ENCODE measurements at places on chromosomes 12 and 14.

DNA sequence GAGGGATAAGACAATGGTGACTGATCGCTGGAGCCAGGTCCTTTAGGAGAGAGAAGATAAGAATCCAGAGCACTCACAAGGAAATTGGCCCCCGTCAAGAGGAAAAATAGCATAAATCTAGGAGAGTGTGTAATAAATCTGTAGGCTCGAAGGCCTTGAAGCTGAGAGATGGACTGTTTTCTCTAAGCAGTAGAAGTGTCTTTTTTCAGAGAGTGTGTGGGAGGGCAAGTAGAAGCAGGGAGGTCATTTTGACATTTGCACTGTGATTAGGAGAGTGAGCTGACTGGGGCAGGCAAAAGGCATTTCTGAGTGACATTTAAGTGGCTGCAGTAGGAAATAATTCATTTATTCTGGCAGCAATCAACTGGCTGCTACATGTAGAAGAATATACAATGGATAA lies 78.0 kb upstream of the DDHD1 start:
- DNase-seq, result no peak

DNA sequence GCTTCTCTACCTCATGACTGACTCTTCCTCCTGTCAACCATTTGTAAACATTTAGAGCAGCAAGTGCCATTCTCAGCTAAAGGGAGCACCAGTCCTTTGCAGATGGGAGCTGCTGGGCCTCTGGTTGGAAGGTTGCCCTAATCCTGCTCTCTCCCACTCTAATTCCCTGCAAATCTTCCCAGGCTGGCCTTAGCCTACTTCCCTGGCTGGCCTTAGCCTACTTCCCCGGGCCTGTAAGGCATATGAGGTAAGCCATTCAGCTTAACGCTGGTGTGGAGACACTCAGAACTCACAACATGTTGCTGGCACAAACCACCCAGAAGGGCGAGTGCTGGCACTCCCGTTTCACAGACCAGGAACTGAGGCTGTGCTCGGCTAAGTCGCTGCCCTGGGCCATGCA lies 69.0 kb downstream of the CPSF2 start:
- DNase-seq, result no peak

- DNase-seq, result no peak
Observed at GRCh38 chr14:100872259-100873095, 31.0 kb downstream of the RTL1 start.

GRCh38 chr14:103512701-103513611 lies 9.7 kb downstream of the CKB start:
- no peak for DNase-seq

- no peak for DNase-seq
Observed at GRCh38 chr12:93297032-93297431, 80.7 kb upstream of the NUDT4 start.

DNA sequence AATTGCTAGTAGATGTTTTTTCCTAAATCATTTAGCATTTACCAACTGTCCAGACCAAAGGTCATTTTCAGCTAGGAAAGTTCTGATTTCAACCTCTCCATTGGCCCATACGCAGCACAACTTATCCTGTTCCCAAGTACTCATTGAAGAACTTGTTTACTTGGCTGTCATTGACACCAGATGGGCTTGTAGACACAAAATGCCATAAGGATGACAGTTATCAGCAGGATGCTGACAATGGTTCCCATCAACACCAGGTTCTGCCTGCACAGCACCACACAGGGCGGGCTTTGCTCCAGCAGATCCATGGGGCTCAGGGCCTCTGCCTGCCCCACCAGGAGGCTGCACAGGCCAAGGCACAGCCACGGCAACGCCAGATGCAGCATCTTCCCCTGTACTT lies 36.5 kb upstream of the TMPRSS12 start:
- DNase-seq, result no peak

DNA sequence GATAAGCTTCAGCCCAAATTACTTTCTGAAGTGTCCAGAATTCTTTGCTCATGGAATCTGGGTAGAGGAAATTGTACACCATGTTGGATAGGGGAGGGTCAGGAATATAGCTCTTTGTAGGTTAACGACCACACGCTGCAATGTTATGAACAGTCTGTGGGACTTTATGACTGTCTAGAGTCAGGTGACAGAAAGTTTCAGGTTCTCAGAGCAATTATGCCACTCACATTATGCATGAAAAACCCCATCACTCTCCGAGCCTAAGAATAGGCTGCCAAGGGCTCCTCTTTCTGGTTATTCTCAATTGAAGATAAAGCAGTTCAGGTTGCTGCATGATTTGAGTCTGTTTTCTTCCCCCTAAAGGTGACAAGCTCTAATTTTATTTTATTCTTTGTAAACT lies 430.9 kb downstream of the ATP23 start:
- DNase-seq, result no peak

DNA sequence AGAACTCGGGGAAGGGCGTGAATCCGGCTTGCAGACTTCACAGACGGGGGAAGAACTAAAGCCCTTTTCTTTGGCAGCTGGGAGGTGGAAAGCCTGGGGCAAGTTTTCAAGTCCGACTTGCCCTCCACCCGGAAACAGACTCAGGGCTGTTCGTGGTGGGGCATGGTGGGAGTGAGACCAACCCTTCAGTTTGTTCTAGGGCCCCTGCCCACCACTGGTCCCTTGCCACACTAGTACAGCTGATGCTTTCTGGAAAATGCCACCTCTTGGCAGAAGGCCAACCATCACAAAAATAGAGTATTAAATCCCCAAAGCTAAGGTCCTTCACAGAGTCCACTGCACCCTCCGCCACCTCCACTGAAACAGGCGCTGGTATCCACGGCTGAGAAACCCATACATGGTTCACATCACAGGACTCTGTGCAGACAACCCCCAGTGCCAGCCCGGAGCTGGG lies 50.4 kb upstream of the DDX11 start:
- DNase-seq, result no peak

DNA sequence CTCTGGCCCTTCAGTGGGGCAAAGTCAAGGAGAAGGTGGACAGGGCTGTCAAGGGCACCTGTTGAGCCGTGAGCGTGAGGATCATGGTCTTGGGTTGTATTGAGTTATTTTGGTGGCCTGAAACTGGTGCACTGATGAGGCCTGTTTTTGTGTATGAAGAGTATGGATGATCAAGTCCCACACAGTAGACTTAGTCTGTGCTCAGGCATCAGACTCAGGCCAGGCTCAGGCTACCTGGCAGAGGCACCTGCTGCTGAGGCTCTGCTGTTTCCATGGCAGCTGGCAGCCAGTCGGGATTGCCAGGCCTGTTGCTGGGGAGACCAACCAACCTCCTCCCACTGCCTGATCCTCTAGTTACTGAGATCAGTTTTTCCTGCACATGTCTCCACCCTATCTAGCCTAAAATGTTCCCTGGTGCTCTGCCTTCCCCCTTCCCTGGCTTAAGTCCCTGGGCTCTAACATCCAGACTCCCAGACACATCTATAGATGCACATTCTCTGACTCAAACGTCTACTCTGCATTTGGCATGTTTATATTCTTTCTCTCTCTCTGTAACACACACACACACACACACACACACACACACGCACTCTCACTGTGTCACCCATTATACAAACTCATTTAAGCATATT lies 5.1 kb downstream of the JPH4 start:
- no peak for DNase-seq

DNA sequence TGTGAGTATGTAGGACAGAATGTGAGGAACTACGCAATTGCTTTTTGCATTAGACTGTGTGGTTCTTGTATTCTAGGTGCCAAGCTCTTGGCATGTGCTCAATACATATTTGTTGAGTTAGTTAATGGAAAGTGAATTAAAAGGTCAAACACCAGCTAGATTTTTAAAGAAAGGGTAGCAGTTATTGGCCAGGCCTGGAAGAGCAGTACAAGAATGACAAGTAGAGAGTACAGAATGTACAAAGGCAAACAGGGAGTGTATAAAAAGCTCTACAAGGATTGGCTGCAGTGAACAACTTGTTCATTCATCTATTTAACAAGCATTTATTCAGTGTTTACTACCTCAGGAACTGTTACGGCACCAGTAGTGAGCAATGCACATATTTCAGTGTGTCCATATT lies 854.0 kb upstream of the SEL1L start:
- no peak for DNase-seq

DNA sequence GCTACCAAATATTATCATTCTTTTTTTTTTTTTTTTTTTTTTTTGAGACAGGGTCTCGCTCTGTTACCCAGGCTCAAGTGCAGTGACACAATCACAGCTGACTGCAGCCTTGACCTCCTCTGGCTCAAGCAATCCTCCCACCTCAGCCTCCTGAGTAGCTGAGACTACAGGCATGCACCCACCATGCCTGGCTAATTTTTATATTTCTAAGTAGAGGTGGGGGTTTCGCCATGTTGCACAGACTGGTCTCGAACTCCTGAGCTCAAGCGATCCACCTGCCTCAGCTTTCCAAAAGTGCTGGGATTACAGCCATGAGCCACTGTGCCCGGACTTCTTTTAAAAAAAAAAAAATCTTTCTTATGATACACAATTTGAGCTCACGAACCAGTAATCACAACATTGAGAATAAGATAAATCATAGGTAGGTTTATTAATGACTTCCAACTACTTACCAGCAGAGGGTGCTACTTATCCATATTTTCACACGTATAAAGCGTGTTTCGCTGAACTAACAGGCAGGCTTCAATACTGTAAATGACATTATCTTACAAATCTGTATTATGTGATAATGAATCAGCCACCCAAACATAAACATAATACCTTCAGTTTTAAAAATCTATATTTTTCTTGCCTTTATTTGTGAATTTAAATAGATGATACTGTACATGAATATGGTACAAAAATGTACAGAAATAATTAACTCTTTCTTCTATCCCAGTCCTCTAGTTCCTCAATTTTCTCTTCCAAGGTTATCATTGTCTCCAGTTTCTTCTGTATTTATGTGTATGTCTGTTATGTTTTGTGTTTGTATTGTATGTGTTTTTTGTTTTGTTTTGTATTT lies 42.5 kb upstream of the BCAT1 start:
- no peak for DNase-seq

DNA sequence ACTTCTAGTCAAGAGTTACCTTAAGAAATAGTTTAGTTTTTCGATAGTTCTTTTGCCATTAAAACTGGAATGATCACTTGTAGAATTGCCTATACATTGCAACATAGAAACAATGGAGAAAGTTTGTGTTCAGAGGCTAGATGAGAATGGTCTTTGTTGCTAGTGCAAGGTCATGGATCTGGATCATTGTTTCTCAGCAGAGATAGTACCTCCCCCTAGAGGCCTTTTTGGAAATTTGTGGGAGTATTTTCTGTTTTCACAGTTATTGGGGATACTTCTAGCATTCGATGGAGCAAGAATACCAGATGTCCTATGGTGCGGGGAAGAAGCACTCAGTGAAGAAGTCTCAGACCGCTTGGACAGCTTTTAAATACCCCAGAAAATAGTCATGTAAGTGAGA lies 138.8 kb upstream of the HMGA2 start:
- no peak for DNase-seq

- peak; percentile 63 for DNase-seq
Observed at GRCh38 chr14:65336191-65336591, 76.3 kb upstream of the FUT8 start.

- no peak for DNase-seq
Observed at GRCh38 chr12:29415111-29415510, 34.1 kb upstream of the ERGIC2 start.

DNA sequence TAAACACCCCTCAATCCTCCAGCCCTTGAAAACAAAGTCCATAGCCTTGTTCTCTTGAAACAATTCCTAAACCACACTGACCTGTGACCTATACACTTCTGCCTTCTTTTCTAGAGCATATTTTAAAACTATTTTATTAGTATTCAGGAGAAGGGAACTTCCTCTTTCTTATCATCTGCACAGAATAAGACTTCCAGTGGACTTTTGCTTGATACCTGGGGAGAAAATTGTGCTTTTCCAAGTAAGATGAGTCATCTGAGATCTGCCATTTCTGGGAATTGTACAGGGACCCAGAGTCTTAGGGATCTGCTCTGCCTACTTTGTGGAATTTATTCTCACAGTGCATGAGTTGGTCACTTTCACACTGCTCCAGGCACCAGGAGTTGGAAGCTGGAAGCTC lies 10.5 kb upstream of the WNT5B start:
- DNase-seq, result no peak

DNA sequence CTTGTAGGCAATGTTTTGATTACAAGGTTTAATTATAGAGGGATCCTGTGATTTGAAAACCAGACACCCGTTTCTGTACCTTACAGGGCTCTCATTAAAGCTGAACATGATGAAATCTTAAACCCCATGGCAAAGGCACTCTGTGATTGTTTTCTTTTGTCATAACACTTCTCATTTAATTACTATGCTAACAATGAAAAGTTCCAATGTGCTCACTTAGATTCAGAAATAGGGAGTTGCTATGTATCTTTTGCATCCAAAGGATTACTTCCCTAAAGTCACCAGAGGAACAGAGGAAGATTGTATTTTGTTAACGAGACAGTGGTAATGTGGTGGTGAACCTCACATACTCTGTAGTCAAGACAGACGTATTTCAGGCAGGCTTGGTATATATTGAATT lies 81.5 kb upstream of the MYF6 start:
- DNase-seq, result no peak

- DNase-seq, result no peak
Observed at GRCh38 chr12:12947902-12948301, 4.1 kb downstream of the GPRC5D start.

GRCh38 chr12:43349863-43350262 lies 202.1 kb downstream of the ADAMTS20 start:
- no peak for DNase-seq

DNA sequence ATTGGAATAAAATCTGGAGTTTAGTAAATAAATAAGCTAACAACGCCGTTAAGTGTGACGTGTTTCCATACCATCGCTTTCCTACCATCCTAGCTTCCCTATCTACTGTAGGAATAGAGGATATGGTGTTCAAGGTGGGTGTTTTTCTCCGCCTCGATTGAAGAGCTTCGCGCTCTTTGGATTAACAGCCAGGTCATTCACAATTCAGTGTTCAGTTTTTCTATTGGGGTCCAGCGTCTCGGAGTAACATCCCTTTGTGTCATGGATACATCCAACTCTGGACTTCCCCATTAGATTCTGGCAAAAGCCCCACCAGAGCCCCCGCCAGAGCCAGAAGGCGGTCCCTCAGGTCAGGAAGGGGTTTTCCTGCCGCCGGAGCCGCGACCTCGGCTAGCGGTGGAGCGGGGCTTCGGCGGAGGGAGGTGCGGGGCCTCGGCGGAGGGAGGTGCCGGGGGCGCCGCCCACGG lies 1.2 kb upstream of the SRGAP1 start:
- DNase-seq, result no peak

GRCh38 chr12:123433615-123434014 lies 2.9 kb downstream of the RILPL2 start:
- DNase-seq, result no peak

Measured in activated T-helper 1 cell treated with anti-CD3 and anti-CD28 coated beads, Interleukin-12 subunit alpha, Interleukin-12 subunit beta, Interleukin-2, Interleukin-4 antibody, amounts not matched to agents 30 ng/mL and 10 ng/mL and 1 ng/mL, durations not matched to agents 14 hours and 24 hours and 36 hours (primary cell).